ENCODE measurements at places on chromosomes 16 and 17. TPM values are rescaled to one million over a fixed set of nuclear protein-coding genes. Genes with fewer than 3 reads are reported as not detected.

GRCh38 chr17:6233856-6234255 lies 163.7 kb downstream of the WSCD1 start:
- DNase-seq, result no peak

The MIF4GD gene
- total RNA-seq, result 31.4 TPM

The TLCD1 gene
- not detected for total RNA-seq

DNA sequence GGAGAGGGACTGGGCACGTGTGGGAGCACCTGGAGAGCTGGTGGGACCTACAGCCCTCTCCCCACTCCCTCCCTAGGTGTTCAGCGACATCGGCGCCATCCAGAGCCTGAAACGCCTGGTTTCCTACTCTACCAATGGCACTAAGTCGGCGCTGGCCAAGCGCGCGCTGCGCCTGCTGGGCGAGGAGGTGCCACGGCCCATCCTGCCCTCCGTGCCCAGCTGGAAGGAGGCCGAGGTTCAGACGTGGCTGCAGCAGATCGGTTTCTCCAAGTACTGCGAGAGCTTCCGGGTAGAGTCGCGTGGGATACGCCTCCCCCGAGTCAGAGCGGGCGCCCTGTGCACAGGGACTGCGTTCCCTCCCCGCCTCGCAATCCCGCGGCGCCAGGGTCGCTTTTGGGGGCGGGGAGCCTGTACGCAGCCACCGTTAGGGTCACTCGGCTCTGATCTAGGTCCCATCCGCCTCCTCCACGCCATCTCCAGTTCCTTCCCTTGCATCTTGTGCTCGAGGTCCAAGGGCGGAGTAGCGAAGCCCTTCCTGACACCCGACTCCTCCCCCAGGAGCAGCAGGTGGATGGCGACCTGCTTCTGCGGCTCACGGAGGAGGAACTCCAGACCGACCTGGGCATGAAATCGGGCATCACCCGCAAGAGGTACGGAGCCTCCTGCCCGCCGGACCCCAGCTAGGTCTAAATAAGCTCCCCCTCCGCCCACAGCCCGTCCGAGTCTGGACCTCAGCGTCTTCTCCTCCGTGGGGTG lies 13.0 kb downstream of the SARM1 start:
- DNase-seq, result peak; percentile 84

DNA sequence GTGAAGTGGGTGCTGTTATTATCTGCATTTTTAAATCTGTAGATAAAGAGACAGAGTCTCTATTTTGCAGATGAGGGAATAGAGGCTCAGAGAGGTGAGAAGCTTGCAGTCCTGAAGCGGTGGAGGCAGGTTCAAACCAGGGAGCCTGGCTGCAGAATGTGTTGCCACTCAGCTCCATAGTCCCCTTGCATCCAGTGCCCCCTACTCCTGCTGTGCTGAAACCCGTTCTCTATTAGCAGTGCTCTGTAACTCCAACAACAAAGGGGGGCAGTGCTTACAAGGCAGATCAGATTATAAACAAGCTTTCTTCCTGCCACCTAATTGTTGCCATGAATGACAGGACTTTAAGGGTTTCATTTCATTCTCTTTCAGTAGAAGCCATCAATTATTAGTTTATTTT lies 118.1 kb upstream of the CACNG3 start:
- DNase-seq, result no peak

DNA sequence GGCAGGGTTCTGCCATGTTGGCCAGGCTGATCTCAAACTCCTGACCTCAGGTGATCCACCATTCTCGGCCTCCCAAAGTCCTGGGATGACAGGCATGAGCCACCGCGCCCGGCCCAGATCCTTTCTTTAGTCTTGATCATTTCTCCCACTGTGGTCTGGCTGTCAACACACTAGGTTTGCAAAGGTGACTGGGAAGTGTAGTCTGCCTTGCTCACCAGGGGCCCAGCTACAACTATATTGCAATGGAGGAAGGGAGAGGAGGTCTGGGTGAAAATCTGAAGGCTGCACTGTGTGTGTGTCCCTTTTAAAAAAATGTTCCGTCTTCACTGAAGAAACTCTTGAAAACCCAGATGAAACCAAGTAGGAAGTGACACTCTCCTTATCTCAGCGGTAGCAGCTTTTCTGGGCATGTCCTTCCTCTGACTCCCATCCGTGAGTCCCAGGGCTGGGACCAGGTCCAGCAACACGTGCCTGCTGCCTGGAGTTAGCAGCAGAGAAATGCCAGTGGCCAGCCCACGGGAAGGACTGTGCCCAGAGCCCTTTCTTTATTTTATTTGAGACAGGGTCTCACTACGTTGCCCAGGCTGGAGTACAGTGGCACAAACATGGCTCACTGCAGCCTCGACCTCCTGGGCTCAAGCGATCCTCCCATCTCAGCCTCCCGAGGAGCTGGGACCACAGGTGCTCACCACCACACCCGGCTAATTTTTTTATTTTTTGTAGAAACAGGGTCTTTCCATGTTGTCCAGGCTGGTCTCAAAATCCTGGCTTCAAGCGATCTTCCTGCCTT lies 17.8 kb upstream of the KIF19 start:
- DNase-seq, result no peak

All from transverse colon (tissue), 4 donors.